Activated B cell treated with CpG ODN at 0.5 μM for 24 hours (primary cell): ENCODE measurements at places on chromosomes 3 and 15. TPM values are rescaled to one million over a fixed set of nuclear protein-coding genes. Genes with fewer than 3 reads are reported as not detected.

DNA sequence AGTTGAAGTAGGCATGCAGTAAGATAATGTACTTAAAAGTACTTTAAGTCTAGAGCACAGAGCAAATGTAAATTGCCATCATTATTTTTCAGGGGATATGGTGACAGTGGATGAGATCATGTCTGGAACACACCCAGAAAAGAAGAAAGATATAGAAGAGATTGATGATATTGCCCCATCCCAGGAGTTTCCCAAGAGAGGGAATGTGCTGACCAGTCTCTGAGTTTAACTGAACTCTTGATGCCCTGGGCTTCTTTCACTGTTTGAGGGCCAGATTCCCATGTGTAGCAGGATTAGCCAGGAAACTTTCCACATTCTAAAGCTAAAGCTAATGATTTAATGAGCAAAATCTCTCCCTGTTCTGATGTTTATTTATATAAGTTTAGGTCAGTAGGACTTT, 366.8 kb upstream of the UMPS start:
- no peaks in the 10 kb centered on the region for H3K36me3 ChIP-seq
- no peak for DNase-seq
- no peak overlapping the region for H3K27ac ChIP-seq
- no peaks in the 10 kb centered on the region for H3K4me1 ChIP-seq

DNA sequence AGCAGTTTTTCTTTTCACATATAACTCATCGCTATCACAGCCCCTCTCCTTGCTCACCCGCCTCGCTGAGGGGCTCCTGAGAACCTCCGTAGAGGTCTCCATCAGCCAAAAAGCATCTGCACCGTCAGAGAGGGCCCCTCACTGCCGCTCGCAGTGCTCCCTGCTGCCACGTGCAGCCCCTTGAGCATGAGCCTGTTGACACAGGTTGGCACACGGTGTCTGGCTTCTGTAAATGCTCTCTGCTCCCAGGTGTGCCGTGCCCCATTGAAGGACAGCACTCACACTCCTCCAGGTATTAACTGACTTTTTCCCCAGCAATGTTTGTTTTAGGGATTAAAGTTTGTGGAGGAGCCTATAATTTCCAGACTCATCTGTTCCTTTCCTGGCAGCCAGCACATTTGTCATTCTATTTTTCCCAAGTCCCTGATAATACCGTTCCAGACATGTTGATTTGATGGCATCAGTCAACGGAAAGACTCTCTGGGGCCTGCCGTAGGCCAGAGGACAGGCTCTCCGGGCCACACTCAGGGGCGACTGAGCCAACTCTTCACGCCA, 2.1 kb upstream of the FURIN start:
- peaks cover 42% of the 10 kb centered on the region for H3K4me1 ChIP-seq
- H3K36me3 ChIP-seq, result peaks cover 3% of the 10 kb centered on the region
- no peaks in the 10 kb centered on the region for H3K27me3 ChIP-seq
- DNase-seq, result no peak
- H3K27ac ChIP-seq, result no peak overlapping the region

DNA sequence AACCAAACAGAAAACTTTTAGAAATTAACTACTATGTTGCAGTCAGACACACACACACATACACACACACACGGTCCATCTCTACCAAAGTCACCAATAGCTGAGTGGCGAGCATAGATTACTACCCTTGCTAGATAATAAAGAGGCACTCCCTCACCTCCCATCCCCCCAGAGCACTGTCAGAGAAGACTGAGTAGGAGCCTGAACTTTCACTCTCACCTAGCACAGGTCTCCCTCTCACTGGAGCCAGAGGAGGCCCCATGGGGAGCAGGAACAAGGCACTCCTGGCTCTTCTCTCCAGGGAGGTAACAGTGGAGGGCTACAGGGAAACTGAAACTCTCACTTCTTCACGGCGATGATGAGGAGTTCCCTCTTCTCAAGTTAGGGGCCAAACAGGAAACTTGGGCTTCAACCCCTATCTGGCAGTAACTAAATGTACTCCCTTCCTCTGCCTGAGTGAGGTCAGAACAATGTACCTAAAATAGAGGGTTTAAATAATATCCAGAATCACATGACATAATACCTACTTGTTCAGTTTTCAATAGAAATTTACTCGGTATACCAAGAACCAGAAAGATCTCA, 975.3 kb upstream of the GBE1 start:
- no peaks in the 10 kb centered on the region for H3K27me3 ChIP-seq
- no peak overlapping the region for H3K4me3 ChIP-seq
- no peaks in the 10 kb centered on the region for H3K4me1 ChIP-seq
- DNase-seq, result no peak

- no peaks in the 10 kb centered on the region for H3K27me3 ChIP-seq
- no peak for DNase-seq
- no peak overlapping the region for H3K27ac ChIP-seq
- peaks cover 37% of the 10 kb centered on the region for H3K36me3 ChIP-seq
Observed at GRCh38 chr3:57893668-57894067, 114.6 kb upstream of the FLNB start.

DNA sequence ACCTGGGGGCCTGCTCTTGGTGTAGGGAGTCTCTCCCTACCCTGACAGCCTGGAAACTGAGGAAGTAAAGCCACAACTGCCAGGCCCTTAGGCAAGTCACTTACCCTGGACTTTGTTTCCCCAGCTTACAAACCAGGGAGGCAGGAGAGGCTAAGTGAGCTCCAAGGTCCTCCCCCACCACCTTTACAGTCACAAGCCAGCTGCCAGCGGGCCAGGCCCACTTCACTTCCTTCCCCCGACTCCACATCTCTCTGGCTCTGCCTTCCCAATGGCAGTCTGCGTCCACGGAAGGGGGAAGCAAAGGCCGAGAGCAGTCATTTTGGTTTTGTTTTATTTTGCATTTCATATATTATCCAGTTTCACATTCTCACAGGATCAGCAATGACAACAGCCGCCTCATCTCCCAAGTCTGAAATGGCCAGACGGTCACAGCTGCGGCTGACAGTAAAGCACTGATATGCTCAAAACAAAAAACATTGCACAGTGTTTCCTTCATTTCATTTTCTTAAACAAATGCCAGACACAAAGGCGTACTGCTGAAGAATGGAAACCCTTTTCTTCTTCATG, 35.7 kb downstream of the RBPMS2 start:
- no peaks in the 10 kb centered on the region for H3K36me3 ChIP-seq
- no peak for DNase-seq
- H3K27ac ChIP-seq, result no peak overlapping the region

- H3K36me3 ChIP-seq, result no peaks in the 10 kb centered on the region
- H3K27me3 ChIP-seq, result no peaks in the 10 kb centered on the region
- H3K4me1 ChIP-seq, result no peaks in the 10 kb centered on the region
Observed at GRCh38 chr3:155420881-155421486, 127.5 kb upstream of the STRIT1 start.

GRCh38 chr15:67300266-67301025, 45.9 kb downstream of the IQCH start:
- no peak for DNase-seq
- H3K4me1 ChIP-seq, result peaks cover 16% of the 10 kb centered on the region
- H3K36me3 ChIP-seq, result no peaks in the 10 kb centered on the region
- no peaks in the 10 kb centered on the region for H3K27me3 ChIP-seq

- no peaks in the 10 kb centered on the region for H3K36me3 ChIP-seq
- no peaks in the 10 kb centered on the region for H3K4me1 ChIP-seq
- DNase-seq, result no peak
Observed at GRCh38 chr3:63471781-63472180, 180.7 kb upstream of the SNTN start.

- no peaks in the 10 kb centered on the region for H3K4me1 ChIP-seq
- no peak for DNase-seq
- no peaks in the 10 kb centered on the region for H3K36me3 ChIP-seq
- H3K27me3 ChIP-seq, result no peaks in the 10 kb centered on the region
Observed at GRCh38 chr3:37779289-37780152, 82.2 kb upstream of the CTDSPL start.

GRCh38 chr15:47794252-47794914, 77.1 kb downstream of the SEMA6D start:
- no peaks in the 10 kb centered on the region for H3K27me3 ChIP-seq
- no peaks in the 10 kb centered on the region for H3K4me1 ChIP-seq
- no peak overlapping the region for H3K4me3 ChIP-seq
- no peaks in the 10 kb centered on the region for H3K36me3 ChIP-seq

DNA sequence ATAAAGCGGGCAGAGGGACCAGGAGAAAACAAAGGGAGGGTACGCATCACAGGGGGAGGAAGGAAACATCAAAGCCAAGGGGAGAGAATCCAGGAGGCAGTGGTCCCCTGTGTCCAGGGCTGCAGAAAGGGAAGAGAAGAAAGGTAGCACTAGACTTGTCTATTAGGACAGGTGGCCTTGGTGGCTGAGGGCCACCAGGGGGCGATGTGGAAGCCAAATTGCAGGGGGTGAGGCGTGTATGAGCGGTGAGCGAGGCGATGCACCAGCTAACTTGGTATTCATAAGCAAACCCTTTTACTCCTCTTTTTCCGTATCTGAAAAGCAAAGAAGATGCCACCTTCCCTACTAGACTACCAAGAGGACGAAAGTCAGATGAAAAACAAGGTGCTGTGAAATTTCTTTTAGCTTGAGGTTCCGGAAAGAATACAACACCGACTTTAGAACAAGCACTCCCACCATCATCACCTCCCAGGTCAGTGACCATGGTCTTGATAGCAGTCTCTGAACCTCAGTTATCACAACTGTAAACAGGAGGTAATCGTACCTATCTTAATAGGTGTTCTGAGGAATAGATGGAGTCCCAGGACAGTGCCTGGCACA, 654.4 kb upstream of the ADAMTS9 start:
- no peaks in the 10 kb centered on the region for H3K36me3 ChIP-seq
- H3K4me1 ChIP-seq, result no peaks in the 10 kb centered on the region
- no peaks in the 10 kb centered on the region for H3K27me3 ChIP-seq
- no peak overlapping the region for H3K27ac ChIP-seq
- no peak overlapping the region for H3K4me3 ChIP-seq
- DNase-seq, result no peak

DNA sequence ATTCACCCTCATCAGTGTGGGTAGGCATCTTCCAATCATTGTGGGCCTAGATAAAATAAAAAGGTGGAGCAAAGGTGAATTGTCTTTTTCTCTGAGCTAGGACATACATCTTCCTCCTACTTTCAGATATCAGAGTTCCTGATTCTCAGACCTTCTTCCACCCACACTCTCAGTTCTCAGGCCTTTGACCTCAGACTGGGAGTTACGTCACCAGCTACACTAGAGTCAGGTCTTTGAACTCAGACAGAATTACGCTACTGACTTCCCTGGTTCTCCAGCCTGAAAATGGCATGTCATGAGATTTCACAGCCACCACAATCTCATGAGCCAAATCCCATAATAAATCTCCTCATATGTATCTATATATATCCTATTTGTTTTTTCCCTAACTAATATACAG, 39.0 kb downstream of the STRIT1 start:
- H3K27ac ChIP-seq, result no peak overlapping the region
- no peaks in the 10 kb centered on the region for H3K27me3 ChIP-seq
- no peaks in the 10 kb centered on the region for H3K36me3 ChIP-seq
- no peaks in the 10 kb centered on the region for H3K4me1 ChIP-seq
- no peak overlapping the region for H3K4me3 ChIP-seq
- no peak for DNase-seq

- H3K36me3 ChIP-seq, result peaks cover 34% of the 10 kb centered on the region
- peak overlapping the region; percentile 80 for H3K27ac ChIP-seq
- peaks cover 63% of the 10 kb centered on the region for H3K4me1 ChIP-seq
- H3K27me3 ChIP-seq, result no peaks in the 10 kb centered on the region
- DNase-seq, result no peak
Observed at GRCh38 chr3:42175386-42176240, 84.5 kb downstream of the TRAK1 start.

GRCh38 chr3:22536541-22536940, 666.6 kb upstream of the UBE2E2 start:
- no peak overlapping the region for H3K4me3 ChIP-seq
- H3K36me3 ChIP-seq, result no peaks in the 10 kb centered on the region
- no peaks in the 10 kb centered on the region for H3K27me3 ChIP-seq
- no peaks in the 10 kb centered on the region for H3K4me1 ChIP-seq
- H3K27ac ChIP-seq, result no peak overlapping the region

The TRPM1 gene
- 0.05 TPM in 1 of 2 replicates, not detected in the other for total RNA-seq

The MASP1 gene
- total RNA-seq, result not detected in 2 replicates

The ATP13A3 gene
- 79.8 and 91.9 TPM in 2 replicates for total RNA-seq

The GJD2 gene
- not detected in 2 replicates for total RNA-seq

The CDCP1 gene
- total RNA-seq, result not detected in 2 replicates
